GM04504 (cell line): ENCODE measurements at places on chromosomes 16 and 17.

GRCh38 chr17:32496395-32497073, 9.7 kb downstream of the CDK5R1 start:
- DNase-seq: peak; percentile 60

DNA sequence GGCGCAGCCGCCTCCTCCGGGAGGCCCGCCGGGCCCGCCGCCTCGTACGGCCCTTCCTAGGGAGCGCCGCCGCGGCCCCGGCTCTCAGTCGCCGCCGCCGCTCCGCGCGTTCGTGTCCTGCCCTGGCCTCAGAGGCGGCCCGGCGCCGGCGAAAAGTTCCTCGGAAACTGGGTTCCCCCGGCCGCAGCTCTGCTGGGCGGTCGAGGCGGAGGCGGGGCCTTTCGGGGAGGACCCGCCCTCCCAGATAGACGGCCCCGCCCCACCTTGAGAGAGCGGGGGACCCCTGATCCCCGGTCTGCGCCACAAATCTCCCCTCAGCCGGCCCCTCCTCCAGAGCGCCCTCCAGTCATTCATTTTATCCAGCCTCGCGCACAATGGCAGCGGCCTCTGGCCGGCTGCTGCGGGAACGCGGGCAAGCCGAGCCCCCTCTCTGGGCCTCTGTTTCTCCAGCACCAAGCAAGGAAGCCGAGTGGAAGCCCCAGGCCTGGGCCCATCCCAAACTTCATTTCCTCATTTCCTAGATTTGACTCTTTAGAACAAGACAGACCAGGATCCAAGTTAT, at the start of gene SREBF1:
Gene SREBF1, minus strand, starts transcription at position 169 of the 562 bp plus-strand sequence. CDS start 169 bp downstream, outside the sequence.
- DNase-seq: no peak

GRCh38 chr16:47886631-47887415, 269.0 kb downstream of the ABCC12 start:
- no peak for DNase-seq

- DNase-seq: no peak
Measured at GRCh38 chr16:1681032-1681431, 3.0 kb downstream of the JPT2 start.

- DNase-seq: no peak
Measured at GRCh38 chr16:72760581-72760980, 287.3 kb downstream of the ZFHX3 start.

GRCh38 chr17:38725066-38725465, 5.1 kb upstream of the CISD3 start:
- no peak for DNase-seq

DNA sequence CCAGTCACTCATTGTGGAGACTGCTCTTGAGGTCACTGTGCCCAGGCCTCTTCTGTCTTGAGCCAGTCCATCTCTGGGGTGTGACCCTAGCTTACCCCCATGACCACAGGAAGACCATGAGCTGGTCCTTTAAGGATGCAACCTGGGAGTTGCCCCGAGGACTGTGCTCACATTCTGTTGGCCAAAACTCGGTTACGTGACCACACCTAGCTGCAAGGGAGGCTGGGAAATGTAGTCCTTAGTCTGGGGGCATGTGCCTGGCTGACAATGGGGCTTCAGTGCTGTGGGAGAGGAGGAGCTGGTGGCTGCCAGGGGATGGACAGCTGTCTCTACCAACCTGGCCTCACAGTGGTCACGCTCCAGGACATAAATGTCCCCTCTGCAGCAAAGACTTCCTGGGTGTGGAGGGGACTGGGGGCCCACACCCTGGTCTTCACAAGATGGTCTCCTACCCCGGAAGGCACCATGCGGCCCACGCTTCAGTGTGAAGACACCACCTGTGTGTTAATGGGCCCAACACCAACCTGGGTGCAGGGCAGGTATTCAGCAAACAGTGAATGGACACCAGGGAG, 55.4 kb downstream of the JPH3 start:
- DNase-seq: no peak

DNA sequence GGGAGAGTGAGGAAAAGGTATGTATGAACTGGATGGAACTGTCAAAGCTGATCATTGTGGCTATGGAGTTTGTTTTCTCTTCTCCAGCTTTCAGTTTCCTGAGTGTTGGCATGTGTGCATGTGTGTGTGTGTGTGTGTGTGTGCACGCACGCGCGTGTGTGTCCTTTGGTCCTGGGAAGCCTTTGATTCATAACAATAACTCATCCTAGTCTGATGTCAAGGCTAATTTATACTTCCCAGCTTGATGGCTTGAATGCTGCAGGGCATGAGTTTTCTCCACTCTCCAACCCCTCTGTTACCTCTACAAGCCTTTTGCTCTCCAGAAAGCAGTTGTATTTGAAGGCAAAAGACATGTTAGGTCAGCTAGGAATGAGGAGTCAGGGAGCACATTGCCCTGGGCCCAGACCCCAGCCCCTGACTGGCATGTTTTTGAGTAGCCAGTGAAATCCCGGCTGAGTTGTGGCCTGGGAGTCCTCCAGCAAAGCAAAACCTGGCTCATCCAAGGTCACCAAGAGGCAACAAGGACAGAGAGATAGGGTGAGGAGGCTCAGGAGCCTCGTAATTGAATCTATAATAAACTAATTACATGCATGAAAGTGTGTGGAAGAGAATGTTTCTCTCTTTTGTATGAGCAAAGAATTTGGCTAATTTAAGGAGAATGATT, 8.9 kb upstream of the CDC42EP4 start:
- DNase-seq: no peak

- DNase-seq: no peak
Measured at GRCh38 chr17:39781031-39781860, 43.5 kb downstream of the GRB7 start.

DNA sequence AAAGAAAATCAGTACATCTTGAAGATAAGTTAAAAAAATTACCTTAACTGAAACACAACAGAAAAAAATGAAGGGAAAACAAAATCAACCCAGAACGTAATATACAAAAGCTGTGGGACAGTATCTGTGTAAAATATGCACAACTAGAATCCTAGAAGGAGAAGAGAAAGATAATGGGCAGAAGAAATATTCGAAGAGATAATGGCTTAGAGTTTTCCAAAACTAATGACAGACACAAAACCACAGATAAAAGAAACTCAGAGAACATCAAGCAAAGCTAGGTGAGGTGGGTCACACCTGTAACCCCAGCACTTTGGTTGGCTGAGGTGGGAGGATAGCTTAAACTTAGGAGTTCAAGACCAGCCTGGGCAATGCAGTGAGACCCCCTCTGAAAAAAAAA, 117.1 kb downstream of the TRIM37 start:
- DNase-seq: no peak

- peak; percentile 59 for DNase-seq
Measured at GRCh38 chr17:42458497-42459255, at the start of gene ATP6V0A1. ATP6V0A1 (plus strand) TSS chr17:42458878; CDS start chr17:42460895, 2,017 bp downstream.

- no peak for DNase-seq
Measured at GRCh38 chr17:8944748-8945147, 20.8 kb downstream of the PIK3R5 start.

GRCh38 chr17:1577583-1578013, 15.0 kb upstream of the PITPNA start:
- no peak for DNase-seq

- no peak for DNase-seq
Measured at GRCh38 chr16:21218153-21218552, 6.8 kb upstream of the ZP2 start.

DNA sequence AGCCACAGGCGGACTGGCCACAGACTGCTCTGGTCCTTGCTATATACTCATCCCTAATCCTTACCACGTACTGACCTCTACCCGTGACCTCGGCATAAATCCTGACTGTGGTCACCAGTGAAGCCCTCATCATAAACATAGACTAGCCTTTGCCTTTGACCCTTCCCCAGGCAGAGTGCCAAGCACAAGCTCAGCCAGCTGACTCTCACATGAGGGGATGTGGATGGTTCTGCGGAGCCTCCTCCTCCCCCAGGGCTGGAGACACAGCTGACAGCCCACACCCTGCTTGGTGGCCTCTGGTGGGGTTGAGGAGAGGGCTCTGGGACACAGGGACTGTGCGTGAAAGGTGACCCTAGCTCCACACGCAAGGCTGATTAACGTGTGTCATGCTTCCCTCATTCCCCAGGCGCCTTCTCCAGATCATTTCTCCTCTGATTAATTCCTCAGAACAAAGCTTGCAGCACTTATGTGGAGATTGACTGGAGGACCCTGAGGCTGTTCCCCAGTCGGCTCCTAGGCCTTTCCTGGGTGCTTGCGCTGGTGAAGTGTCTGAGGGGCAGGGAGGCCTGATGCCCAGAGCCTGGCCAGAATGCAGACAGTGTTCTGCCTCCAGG, 241.5 kb upstream of the NLRP1 start:
- DNase-seq: no peak

- no peak for DNase-seq
Measured at GRCh38 chr16:89101303-89102040, 7.8 kb downstream of the ACSF3 start.

- peak; percentile 98 for DNase-seq
Measured at GRCh38 chr16:89395150-89396142, 94.9 kb downstream of the ANKRD11 start.

- no peak for DNase-seq
Measured at GRCh38 chr17:38798614-38799500, 499 bp downstream of the PIP4K2B start.
